ENCODE measurements at places on chromosomes 6 and 20. TPM values are rescaled to one million over a fixed set of nuclear protein-coding genes. Genes with fewer than 3 reads are reported as not detected.
A peak's percentile ranks its signal among the peaks of the same experiment; 100 is the strongest.

The EDN1 gene
- 13.2 TPM for total RNA-seq

The BMP7 gene
- total RNA-seq = not detected

The ZBP1 gene
- total RNA-seq = not detected

The DAAM2 gene
- 87.2 TPM for total RNA-seq

The SOX18 gene
- total RNA-seq = 1.2 TPM

DNA sequence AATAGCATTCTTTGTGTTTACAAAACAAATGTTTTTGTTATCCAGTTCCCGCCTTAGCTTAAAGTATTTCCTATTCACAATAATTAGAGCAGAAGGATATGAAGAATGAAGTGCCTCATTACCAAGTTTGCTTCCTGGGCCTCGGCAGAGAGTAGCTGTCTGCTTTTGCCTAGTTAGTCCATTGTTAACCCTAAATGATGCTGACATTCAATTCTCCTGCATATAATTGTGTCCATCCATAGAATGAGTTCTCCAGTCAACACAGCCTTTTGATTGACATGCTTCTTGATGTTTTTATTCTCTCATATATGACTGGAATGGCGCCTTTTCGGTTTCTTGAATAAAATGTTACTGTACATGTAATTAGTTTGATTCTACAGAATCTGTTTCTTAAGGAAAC, 100.9 kb downstream of the MYB start:
- no peak for DNase-seq
- no peak overlapping the region for H3K27ac ChIP-seq
- peaks cover 6% of the 10 kb centered on the region for H3K36me3 ChIP-seq
- H3K4me1 ChIP-seq = no peaks in the 10 kb centered on the region

- peak overlapping the region; percentile 87 for H3K27ac ChIP-seq
- H3K36me3 ChIP-seq = no peaks in the 10 kb centered on the region
Observed at GRCh38 chr20:51335329-51335841, 207.1 kb downstream of the NFATC2 start.

GRCh38 chr6:104884867-104885517, 25.3 kb upstream of the HACE1 start:
- no peak overlapping the region for H3K27ac ChIP-seq
- H3K27me3 ChIP-seq = peaks cover 46% of the 10 kb centered on the region
- H3K4me1 ChIP-seq = no peaks in the 10 kb centered on the region
- no peaks in the 10 kb centered on the region for H3K36me3 ChIP-seq
- DNase-seq = no peak
- H3K4me3 ChIP-seq = no peak overlapping the region

DNA sequence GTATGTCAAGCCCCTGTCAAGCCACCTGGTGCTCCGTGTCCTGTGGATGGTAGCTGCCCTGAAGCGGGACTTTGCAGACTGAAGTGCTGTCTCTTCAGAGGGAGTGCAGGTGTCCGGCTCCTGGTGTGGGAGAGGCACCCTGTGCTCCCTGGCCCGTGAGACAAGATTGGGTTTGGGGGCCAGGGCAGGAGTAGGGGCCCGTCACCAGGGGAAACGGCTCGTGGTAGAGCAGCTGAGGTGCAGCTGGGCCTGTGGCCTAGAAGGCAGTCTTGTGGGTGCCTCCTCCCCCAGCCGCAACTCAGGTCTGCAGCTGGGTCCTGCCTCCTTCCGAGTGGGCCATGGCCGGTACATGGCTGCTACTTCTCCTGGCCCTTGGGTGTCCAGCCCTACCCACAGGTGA, at the start of gene PTCRA:
PTCRA (plus strand) TSS at position 322 of the 400 bp plus-strand sequence; CDS start at position 339, 17 bp downstream.
- no peak within 1 kb of the TSS for H3K27ac ChIP-seq
- no peaks in the 10 kb centered on the region for H3K36me3 ChIP-seq
- peaks cover 3% of the 10 kb centered on the region for H3K27me3 ChIP-seq
- H3K4me1 ChIP-seq = peaks cover 4% of the 10 kb centered on the region

DNA sequence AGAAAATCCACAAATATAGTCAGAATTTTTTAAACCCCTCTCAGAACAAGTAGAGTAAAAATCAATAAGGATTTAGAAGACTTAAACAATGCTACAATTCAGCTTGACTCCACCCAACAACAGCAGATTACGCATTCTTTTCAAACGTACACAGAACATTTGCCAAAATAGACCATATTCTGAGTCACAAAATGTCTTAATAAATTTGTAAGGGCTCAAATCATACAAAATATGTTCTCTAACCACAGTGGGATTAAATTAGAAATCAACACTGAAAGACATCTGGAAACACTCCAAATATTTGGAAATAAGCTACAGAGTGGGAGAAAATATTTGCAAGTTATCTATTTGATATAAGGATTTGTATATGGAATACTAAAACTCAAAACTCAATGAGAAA, 164.2 kb upstream of the AKAP12 start:
- peaks cover 14% of the 10 kb centered on the region for H3K36me3 ChIP-seq
- no peak overlapping the region for H3K4me3 ChIP-seq
- H3K4me1 ChIP-seq = peaks cover 34% of the 10 kb centered on the region
- peak overlapping the region; percentile 50 for H3K27ac ChIP-seq
- no peaks in the 10 kb centered on the region for H3K27me3 ChIP-seq
- DNase-seq = no peak

- DNase-seq = no peak
- H3K36me3 ChIP-seq = peaks cover 4% of the 10 kb centered on the region
Observed at GRCh38 chr6:140051521-140052512, 677.4 kb upstream of the CITED2 start.

All from osteocyte (in vitro differentiated cells).